ENCODE measurements at places on chromosomes 11 and 22. TPM values are rescaled to one million over a fixed set of nuclear protein-coding genes. Genes with fewer than 3 reads are reported as not detected.

OSM gene
- total RNA-seq, result not detected

CXCR5 gene
- total RNA-seq, result not detected

UPB1 gene
- not detected for total RNA-seq

SOX6 gene
- total RNA-seq, result 5.2 TPM

AP2A2 gene
- 70.6 TPM for total RNA-seq

LDHAL6A gene
- not detected for total RNA-seq

TMEM45B gene
- not detected for total RNA-seq

UBE2L6 gene
- total RNA-seq, result 17.3 TPM

TSSK2 gene
- total RNA-seq, result not detected

MPPED1 gene
- total RNA-seq, result not detected

Measured in MCF 10A (cell line).